Stimulated activated CD8-positive, alpha-beta memory T cell treated with anti-CD3 and anti-CD28 coated beads, Interleukin-7, amount 100 ng/mL, for 1 hour (primary cell): ENCODE measurements at places on chromosomes 2 and 18.

GRCh38 chr2:211494085-211494484, 937.7 kb downstream of the CPS1 start:
- DNase-seq = no peak

GRCh38 chr2:105584435-105585010, 160.2 kb upstream of the NCK2 start:
- no peak for DNase-seq

DNA sequence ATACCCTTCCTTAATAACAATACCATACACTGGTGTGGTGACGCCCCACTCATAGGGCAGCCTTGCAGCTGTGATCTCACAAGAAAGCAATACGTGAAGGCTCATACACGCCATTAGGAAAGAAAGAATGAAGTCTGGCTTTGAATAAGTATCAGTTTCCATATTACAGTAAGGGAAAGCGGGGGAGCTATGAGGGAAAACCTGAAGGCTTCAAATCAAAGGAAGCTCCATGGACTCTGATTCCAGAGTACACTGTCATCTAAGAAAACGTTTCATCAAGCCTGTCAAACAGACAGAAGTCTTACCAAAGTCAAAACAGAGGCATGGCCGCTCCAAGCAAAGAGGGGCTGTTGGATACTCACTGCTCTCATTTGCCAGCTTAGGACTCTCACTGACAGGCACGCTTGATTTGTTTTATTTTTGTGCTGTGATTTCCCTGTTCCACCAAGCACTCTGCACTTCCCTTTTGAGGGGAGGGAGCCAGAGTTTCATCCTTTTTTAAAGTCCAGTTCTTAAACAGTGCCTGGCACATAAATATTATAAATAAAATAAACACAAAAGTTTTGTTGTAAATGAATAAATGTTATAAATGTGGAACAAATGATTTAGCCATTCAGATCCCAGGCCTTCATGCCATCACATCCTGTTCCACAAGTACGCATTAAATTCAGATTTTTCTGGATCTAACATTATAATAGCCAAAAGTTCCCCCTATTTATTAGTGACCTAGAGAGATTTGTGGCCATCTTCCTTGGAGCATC, 221.2 kb downstream of the PIEZO2 start:
- DNase-seq = no peak

GRCh38 chr2:54206596-54206995, 49.4 kb downstream of the TSPYL6 start:
- DNase-seq = no peak

- no peak for DNase-seq
These were observed 30.5 kb downstream of the CTIF start for GRCh38 chr18:48569139-48569914.
